ENCODE measurements at places on chromosomes 1 and 21.
A peak's percentile ranks its signal among the peaks of the same experiment; 100 is the strongest.

DNA sequence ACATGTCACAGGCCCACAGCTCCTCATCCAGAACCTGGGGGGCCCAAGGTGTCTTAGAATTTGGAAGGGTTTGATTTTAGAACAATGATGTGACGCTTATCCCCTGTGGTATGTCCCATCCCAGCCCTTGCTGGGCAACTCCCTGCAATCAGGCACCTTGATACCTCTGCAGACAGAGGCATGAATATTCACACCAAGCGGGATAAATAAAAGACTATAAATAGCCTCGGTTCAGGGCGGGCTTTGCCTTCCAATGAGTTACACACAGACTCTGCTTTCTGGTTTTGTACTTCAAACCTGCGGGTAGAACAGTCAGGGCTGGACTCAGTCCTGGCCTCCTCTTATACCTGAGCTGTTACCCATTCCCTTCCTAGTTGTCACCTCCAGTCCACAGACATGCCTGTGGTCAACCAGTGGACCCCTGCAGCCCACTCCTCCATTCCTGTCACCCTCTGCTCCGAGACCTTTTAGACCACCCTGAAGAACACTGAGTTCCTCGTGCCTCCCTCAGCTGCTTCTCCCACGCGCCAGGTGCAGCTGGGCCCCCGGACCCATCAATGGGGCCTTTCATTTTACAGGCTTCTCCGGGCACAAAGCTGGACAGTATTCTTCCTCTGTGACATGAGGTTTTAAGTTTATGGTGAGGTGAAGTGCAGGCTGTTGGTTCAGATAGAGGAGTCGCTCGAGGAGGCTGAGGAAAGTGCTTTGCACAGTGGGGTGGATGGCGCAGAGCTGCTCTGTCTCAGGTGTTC, 120.1 kb upstream of the TNR start:
- no peak for DNase-seq

- peak; percentile 65 for DNase-seq
Observed at GRCh38 chr21:43306911-43307676, 119.8 kb downstream of the SIK1 start.

DNA sequence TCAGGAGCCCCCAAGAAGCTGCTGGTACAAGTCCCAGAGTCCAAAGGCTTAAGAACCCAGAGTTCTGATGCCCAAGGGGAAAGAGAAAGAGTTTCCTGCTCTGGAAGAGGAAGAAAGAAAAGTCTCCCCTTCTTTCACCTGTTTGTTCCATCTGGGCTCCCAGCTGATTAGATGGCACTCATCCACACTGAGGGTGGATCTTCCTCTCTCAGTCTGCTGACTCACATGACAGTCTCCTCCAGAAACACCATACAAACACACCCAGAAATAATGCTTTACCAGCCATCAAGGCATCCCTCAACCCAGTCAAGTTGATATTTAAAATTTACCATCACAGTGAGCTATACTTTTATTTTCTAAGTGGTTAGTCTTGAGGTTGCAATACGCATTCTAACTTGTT, 257.9 kb downstream of the PAPPA2 start:
- no peak for DNase-seq

GRCh38 chr1:37123276-37124115, 89.2 kb upstream of the GRIK3 start:
- no peak for DNase-seq

DNA sequence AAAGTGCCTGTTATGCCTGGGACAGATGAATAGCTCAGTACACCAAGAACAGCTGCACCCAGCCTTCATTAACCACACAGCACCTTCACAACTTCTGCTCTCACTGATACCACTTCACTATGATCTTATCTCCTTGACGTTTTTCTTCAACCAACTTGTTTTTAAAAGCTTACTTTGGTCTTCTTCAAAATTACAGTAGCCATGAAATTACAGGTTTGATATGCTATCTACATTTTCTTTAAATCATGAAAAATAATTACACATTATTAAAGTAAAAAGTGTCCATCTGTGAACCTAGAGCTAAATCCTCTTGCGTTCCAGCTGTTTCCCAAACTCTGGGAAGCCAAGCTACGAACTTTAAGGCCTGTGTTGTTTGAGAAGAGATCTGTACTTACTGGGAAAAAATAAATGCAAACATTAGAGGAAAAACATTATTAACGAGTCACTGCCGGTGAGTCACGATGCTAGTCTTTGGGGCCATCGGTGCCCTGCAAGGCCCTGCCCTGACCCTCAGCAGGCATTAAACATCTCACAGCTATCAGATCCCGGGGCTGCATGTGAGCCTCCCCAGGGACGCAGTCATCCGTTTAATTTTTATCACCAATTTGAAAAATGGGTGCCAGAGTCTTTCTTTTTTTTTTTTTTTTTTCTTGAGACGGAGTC, 56.3 kb upstream of the GPR153 start:
- no peak for DNase-seq

Measured in NCI-H1436 treated with DMSO at 0.1 percent for 48 hours (cell line).